CD14-positive monocyte (primary cell): ENCODE measurements at places on chromosomes 2 and 18. TPM values are rescaled to one million over a fixed set of nuclear protein-coding genes. Genes with fewer than 3 reads are reported as not detected.

Gene NPHP1
- polyA plus RNA-seq, result not detected

Gene APCDD1
- 1.2 TPM for polyA plus RNA-seq

- no peaks in the 10 kb centered on the region for H3K36me3 ChIP-seq
- H3K4me1 ChIP-seq, result peaks cover 60% of the 10 kb centered on the region
- no peaks in the 10 kb centered on the region for H3K27me3 ChIP-seq
- H3K4me3 ChIP-seq, result peak overlapping the region; percentile 70
These were observed 37.8 kb downstream of the PCBP1 start for GRCh38 chr2:70124983-70125480.

DNA sequence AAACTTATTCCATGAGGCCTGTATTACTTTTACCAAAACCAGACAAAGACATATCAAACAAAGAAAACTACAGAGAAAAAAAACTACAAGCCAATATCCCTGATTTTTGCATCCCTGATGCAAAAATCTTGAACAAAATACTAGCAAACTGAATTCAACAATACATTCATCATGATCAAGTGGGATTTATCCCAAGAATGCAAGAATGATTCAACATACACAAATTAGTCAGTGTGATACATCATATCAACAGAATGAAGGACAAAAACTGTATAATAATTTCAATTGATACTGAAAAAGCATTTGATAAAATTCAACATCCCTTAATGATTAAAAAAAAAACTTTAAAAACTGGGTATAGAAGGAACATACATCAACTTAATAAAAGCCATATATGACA, 106.8 kb downstream of the SLC39A10 start:
- H3K4me1 ChIP-seq, result no peaks in the 10 kb centered on the region
- no peaks in the 10 kb centered on the region for H3K27me3 ChIP-seq
- no peak for DNase-seq
- no peak overlapping the region for H3K4me3 ChIP-seq

- H3K4me3 ChIP-seq, result no peak overlapping the region
- no peak for DNase-seq
- H3K4me1 ChIP-seq, result peaks cover 31% of the 10 kb centered on the region
- no peaks in the 10 kb centered on the region for H3K27me3 ChIP-seq
These were observed 89.3 kb downstream of the LIMS1 start for GRCh38 chr2:108623616-108624015.

- no peak overlapping the region for H3K27ac ChIP-seq
- H3K4me1 ChIP-seq, result peaks cover 34% of the 10 kb centered on the region
- H3K4me3 ChIP-seq, result no peak overlapping the region
- H3K27me3 ChIP-seq, result no peaks in the 10 kb centered on the region
- H3K36me3 ChIP-seq, result peaks cover 41% of the 10 kb centered on the region
These were observed 36.4 kb upstream of the PCBP1 start for GRCh38 chr2:70050631-70051425.

DNA sequence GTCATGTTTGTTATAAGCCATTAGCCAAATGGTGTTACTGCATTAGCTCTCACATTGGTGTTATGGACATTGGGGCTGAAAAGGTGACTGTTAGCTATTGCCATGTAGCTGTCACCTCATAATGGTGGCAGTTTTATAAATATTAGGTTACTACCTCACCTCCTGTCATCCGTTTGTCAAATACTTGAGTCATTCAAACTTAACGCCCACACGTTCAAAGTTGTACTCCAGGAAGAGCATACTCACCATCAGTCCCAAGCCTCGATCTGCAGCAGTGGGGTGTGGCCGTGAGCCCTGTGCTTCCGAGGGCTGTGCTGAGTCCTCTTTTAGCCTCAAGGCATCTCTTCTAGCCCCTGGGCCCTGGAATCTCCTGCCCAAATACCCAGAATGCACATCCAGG, 87.3 kb downstream of the PDK1 start:
- H3K36me3 ChIP-seq, result no peaks in the 10 kb centered on the region
- no peaks in the 10 kb centered on the region for H3K4me1 ChIP-seq
- no peak overlapping the region for H3K27ac ChIP-seq

- no peaks in the 10 kb centered on the region for H3K27me3 ChIP-seq
- no peak overlapping the region for H3K4me3 ChIP-seq
- no peaks in the 10 kb centered on the region for H3K36me3 ChIP-seq
- DNase-seq, result no peak
- H3K27ac ChIP-seq, result no peak overlapping the region
- no peaks in the 10 kb centered on the region for H3K4me1 ChIP-seq
These were observed 43.3 kb downstream of the AGAP1 start for GRCh38 chr2:235537186-235537585.
